ENCODE measurements at places on chromosomes 4 and X.

DNA sequence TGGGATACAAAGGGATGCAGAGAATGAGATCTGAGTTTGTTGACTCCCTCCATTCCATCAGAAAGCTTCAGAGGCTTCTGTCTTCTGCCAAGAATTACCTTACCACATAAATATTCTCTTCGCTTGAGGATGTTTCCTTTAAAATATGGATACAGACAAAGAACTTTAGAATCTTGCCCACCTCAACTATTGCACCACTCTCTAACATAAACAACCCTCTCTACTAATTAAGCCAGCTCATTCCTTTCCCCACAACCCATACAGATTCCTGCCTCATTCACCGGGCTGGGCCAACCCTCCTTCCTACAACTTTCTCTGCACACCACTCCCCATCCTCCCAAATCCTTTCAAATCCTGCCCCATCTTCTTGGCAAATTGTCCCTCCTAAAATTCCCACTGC is 315.8 kb downstream of the RAB28 start:
- DNase-seq, result no peak

DNA sequence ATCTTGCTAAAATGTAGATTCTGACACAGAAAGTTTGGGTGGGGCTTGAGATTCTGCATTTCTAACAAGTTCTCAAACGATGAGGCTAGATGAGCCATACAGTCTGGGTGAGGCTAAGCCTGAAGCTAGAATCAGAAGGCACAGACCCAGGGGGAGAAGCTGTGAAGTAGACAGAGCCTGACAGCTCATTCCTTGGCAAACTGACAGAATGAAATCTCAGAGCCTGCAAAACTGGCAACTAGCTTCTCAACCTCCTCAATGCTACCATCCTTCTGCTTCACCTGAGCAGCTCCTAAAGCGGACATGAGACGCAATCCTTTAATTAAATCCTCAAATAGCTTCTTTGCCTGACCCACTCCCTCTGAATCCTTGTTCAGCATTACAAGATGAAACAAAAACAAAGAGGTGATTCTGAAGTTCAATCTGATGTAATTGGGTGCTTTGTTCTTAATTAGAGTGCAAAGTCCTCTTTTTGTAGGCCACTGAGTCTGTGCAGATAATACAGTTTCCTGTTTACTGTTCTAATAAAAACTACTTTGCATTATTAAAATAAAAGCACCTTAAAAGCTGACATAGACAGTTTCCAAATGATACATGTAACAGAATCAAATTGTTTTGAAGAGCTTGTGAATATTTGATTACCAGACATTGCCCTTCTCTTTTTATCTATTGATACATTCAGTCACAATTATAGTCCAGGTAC is 71.0 kb upstream of the BMP2K start:
- DNase-seq, result no peak

- DNase-seq, result no peak
Measured at GRCh38 chr4:107060388-107060787, 24.3 kb upstream of the DKK2 start.

DNA sequence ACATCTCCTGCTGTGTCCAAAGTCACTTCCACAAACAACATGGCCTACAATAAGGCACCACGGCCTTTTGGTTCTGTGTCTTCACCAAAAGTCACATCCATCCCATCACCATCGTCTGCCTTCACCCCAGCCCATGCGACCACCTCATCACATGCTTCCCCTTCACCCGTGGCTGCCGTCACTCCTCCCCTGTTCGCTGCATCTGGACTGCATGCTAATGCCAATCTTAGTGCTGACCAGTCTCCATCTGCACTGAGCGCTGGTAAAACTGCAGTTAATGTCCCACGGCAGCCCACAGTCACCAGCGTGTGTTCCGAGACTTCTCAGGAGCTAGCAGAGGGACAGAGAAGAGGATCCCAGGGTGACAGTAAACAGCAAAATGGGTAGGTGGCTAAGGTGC is 123.9 kb downstream of the PDLIM5 start:
- no peak for DNase-seq

- DNase-seq, result no peak
Measured at GRCh38 chrX:15606136-15606535, 5.4 kb upstream of the ACE2 start.

DNA sequence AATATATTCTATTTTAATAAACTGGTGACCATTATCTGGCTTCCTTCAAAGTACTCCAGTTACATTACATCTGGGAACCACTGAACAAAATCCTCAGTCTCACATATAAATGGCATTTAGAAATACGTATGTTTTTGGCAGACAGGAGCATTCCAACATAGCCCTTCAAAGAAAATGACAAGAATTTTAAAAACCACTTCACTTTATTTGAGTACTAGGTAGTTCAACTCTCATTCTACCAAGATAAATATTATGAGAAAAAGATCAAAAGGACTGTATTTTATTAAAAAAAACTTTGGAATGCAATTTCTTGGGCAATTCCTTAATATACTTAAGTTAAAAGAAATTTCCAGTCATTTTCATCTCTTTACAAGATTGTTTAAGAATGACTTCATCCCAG is 17.6 kb downstream of the TNIP3 start:
- DNase-seq, result no peak

DNA sequence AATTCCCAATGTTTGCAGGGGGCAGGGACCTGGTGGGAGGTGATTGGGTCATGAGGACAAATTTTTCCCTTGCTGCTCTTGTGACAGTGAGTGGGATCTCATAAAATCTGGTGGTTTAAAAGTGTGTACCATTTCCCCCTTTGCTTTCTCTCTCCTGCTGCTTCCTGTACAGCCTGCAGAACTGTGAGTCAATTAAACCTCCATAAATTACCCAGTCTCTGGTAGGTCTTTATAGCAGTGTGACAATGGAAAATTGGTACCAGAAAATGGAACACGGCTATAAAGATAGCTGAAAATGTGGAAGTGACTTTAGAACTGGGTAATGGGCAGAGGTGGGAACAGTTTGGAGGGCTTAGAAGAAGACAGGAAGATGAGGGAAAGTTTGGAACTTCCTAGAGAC is 108.7 kb upstream of the NPFFR2 start:
- DNase-seq, result no peak

Measured in SW 1271 (cell line).